ENCODE measurements at places on chromosomes 2 and 18. TPM values are rescaled to one million over a fixed set of nuclear protein-coding genes. Genes with fewer than 3 reads are reported as not detected.

TMEM131 gene
- 14.9 TPM for total RNA-seq

HRH4 gene
- not detected for total RNA-seq

VSNL1 gene
- total RNA-seq, result not detected

ABCB11 gene
- total RNA-seq, result 0.01 TPM

WDSUB1 gene
- 8.5 TPM for total RNA-seq

CYTIP gene
- total RNA-seq, result not detected

CREG2 gene
- 10.6 TPM for total RNA-seq

BZW1 gene
- 333 TPM for total RNA-seq

SIX2 gene
- 0.10 TPM for total RNA-seq

HOXD13 gene
- 0.23 TPM for total RNA-seq

LMAN1 gene
- 33.0 TPM for total RNA-seq

CAPN13 gene
- 0.15 TPM for total RNA-seq

KCNF1 gene
- total RNA-seq, result 21.8 TPM

IL37 gene
- not detected for total RNA-seq

KIAA2012 gene
- not detected for total RNA-seq

CPO gene
- total RNA-seq, result not detected

MYL1 gene
- total RNA-seq, result not detected

ASB18 gene
- total RNA-seq, result not detected

DYNAP gene
- total RNA-seq, result not detected

FBXO41 gene
- total RNA-seq, result 5.5 TPM

DPP4 gene
- 0.36 TPM for total RNA-seq

AQP12B gene
- not detected for total RNA-seq

TMEM163 gene
- 0.11 TPM for total RNA-seq

FBXO36 gene
- total RNA-seq, result 1.4 TPM

TUBB8B gene
- total RNA-seq, result not detected

CCDC102B gene
- 0.58 TPM for total RNA-seq

DNAH6 gene
- 0.14 TPM for total RNA-seq

NDUFS1 gene
- total RNA-seq, result 51.1 TPM

DNAH7 gene
- total RNA-seq, result 0.84 TPM

DNAJC10 gene
- total RNA-seq, result 68.9 TPM

IL18R1 gene
- 1.0 TPM for total RNA-seq

ALLC gene
- 0.06 TPM for total RNA-seq

SERPINB10 gene
- not detected for total RNA-seq

KLHL41 gene
- total RNA-seq, result 0.37 TPM

FBXO48 gene
- total RNA-seq, result 0.52 TPM

RGPD5 gene
- 7.8 TPM for total RNA-seq

MZT2A gene
- 204 TPM for total RNA-seq

EPG5 gene
- 4.0 TPM for total RNA-seq

TMEM247 gene
- total RNA-seq, result not detected

TLX2 gene
- total RNA-seq, result 0.44 TPM

ZC3H6 gene
- 0.44 TPM for total RNA-seq

GBX2 gene
- 3.1 TPM for total RNA-seq

DES gene
- 0.06 TPM for total RNA-seq

LYPD1 gene
- 21.5 TPM for total RNA-seq

DNAJC5G gene
- total RNA-seq, result not detected

ZBTB7C gene
- total RNA-seq, result 0.02 TPM

SERPINB13 gene
- not detected for total RNA-seq

CFC1 gene
- total RNA-seq, result not detected

TANC1 gene
- total RNA-seq, result 8.9 TPM

SERPINB4 gene
- 0.14 TPM for total RNA-seq

IL1F10 gene
- not detected for total RNA-seq

IKZF2 gene
- 0.29 TPM for total RNA-seq

CACNB4 gene
- total RNA-seq, result 0.13 TPM

PJVK gene
- total RNA-seq, result 1.3 TPM

GALR1 gene
- not detected for total RNA-seq

POMC gene
- not detected for total RNA-seq

KCNJ13 gene
- not detected for total RNA-seq
